ENCODE measurements at places on chromosomes 16 and 17. TPM values are rescaled to one million over a fixed set of nuclear protein-coding genes. Genes with fewer than 3 reads are reported as not detected.

- DNase-seq: no peak
These were observed 149.6 kb downstream of the SOX9 start for GRCh38 chr17:72270273-72270924.

- DNase-seq: peak; percentile 73
These were observed 1.0 kb downstream of the GDE1 start for GRCh38 chr16:19520861-19521331.

DNA sequence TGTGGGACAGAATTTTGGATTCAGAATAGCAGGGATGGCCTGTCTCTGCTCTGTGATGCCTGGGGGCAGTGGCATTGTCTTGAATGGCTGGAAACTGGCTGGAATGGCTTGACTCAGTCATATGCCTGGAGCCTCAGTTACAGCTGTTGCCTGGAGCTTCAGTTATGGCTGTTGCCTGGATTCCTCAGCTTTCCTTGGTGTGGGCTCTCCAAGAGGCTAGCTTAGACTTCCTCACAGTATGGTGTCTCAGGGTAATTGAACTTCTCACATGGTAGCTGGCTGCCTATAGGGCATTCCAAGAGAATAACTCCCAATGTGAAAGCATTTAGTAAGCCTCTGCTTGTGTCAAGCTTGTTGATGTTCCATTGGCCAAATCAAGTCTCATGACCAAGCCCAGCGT is 21.1 kb downstream of the KRT23 start:
- DNase-seq: no peak

GRCh38 chr17:82623707-82624106 is 24.5 kb downstream of the WDR45B start:
- no peak for DNase-seq

The GAS2L2 gene
- not detected for total RNA-seq

DNA sequence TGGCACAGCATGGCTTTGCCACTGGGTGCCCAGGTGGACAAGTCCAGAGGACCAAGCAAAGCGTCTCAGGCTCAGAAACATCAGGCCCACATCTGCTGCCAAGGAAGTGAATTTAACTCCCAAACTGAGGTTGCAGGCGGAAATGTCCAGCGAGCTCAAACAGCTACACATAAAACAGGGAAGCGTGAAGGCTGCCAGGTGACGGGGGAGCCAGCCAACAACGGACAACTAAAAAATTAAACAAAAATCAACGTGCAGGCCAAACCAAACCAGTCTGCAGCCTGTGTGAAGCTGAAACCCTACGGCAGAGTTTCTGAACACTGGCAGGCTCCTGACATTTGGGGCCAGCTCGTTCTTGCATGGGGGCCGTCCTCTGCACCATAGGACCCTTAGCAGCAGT is 2.5 kb downstream of the TK1 start:
- no peak for DNase-seq

DNA sequence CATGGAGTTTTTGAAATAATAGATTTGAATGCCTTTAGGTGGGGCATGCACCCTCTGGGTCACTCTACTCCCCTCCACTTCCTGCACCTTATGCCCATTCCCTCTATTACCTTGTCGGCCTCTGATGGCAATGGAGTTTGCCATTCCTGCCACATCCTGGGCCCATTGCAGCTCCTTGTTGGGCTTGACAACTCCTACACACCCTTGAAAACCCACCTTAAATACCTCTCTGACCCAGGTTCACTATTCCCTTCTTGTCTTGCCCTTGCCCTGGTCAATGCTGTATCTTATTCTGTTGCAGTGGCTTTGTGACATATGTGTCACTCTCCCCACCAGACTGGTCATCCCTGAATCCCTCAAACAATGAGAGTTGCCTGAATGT is 2.4 kb downstream of the CCR7 start:
- no peak for DNase-seq

- DNase-seq: peak; percentile 83
These were observed 62.5 kb downstream of the SREBF1 start for GRCh38 chr17:17774009-17774881.

- no peak for DNase-seq
These were observed 3.1 kb upstream of the BANP start for GRCh38 chr16:87948119-87948545.

DNA sequence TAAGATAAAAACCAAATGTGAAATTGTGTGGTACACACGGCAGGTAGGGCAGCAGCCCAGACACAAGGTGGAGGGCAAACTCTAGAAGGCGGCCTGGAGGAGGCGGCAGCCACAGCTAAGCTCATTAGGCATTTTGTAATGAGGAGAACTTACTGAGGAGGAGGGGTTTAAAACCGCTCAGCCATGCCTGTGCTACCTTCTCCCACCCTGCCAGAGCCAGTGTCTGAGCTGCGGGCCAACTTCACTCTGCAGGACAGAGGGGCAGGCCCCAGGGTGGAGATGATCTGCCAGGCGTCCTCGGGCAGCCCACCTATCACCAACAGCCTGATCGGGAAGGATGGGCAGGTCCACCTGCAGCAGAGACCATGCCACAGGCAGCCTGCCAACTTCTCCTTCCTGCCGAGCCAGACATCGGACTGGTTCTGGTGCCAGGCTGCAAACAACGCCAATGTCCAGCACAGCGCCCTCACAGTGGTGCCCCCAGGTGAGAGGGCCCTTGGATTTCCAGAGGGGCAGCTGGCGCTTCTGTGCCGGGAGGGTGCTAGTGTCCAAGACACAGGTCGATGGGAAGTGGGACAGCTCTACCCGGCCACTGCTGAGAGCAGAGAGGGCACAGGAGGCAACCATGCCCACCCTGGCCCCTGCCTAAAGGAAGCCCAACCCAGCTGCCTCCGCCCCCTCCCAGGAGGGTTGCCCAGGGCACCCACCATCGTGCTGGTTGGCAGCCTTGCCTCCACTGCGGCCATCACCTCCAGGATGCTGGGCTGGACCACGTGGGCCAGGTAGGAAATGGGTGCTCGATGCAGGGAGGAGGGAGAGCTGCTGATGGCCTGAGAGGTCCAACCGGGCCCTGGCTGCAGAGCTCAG is 4.3 kb upstream of the SYNGR2 start:
- DNase-seq: peak; percentile 8

The LPO gene
- not detected for total RNA-seq

The SP6 gene
- 4.9 TPM for total RNA-seq

- DNase-seq: no peak
These were observed 14.1 kb downstream of the CDH1 start for GRCh38 chr16:68751160-68751559.

DNA sequence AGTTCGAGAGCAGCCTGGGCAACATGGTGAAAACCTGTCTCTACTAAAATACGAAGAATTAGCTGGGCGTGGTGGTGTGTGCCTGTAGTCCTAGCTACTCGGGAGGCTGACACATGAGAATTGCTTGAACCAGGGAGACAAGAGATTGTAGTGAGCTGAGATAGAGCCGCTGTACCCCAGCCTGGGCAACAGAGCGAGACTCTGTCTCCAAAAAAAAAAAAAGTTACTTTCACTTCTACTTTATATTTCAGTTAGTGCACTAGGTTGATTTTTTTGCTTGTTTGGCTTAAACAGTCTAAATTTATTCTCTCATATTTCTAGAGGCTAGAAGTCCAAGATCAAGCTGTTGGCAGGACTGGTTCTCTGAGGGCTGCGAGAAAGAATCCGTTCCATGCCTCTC is 13.4 kb downstream of the CCDC102A start:
- DNase-seq: no peak

The SLFN14 gene
- not detected for total RNA-seq

The VASN gene
- total RNA-seq: 18.7 TPM

The TBC1D3H gene
- total RNA-seq: not detected

The FAM117A gene
- 8.6 TPM for total RNA-seq

GRCh38 chr17:72378414-72379390 is 257.9 kb downstream of the SOX9 start:
- no peak for DNase-seq

The HCRT gene
- total RNA-seq: not detected

GRCh38 chr17:19897090-19897837 is 29.5 kb upstream of the ULK2 start:
- peak; percentile 69 for DNase-seq

- DNase-seq: no peak
These were observed 158.1 kb downstream of the HAPSTR1 start for GRCh38 chr16:9249534-9249933.

DNA sequence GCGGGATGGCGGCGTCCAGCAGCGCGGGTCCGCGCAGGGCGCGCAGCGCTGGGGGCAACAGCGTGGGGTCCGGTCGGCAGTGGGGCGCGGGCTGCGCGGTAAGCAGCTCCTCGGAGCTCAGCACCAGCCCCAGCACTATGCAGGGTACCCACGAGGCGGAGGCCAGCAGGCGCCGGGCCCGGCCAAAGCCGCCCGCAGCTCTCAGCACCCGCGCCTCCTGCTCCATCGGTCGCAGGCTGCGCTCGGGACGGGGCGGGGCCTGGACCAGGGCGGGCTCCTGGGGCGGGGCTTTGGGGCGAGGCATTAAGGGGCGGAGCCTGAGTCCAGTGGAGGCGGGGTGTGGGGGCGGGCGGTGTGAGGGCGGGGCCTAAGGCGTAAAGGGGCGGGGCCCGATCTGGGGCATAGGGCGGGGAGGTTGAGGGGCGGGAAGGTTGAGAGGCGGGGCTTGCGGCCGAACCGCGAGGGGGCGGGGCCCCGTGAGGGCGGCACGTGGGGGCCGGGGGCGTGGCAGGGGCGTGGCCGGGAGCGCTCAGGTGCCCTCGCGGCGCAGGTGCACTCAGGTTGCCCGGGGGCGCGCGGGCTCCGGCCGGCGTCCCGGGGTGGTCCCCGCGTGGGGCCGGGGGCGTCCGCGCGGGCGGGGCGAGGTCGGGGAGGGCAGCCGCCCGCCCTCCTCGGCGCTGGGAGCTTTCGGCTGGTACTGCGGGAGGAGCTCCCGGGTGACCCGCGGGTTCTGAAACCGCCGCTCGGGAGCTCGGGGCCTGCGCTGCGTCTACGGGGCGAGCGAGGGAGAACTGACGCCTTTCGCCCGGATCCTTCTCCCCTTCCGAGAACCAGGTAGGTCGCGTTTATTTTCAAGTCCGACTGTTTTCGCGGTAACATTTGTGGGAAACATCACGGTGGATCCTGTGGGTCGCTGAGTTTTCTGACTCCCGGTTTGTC is 1.4 kb upstream of the SLC22A31 start:
- DNase-seq: peak; percentile 91

- no peak for DNase-seq
These were observed 84.4 kb downstream of the OR1D5 start for GRCh38 chr17:2978991-2979390.

DNA sequence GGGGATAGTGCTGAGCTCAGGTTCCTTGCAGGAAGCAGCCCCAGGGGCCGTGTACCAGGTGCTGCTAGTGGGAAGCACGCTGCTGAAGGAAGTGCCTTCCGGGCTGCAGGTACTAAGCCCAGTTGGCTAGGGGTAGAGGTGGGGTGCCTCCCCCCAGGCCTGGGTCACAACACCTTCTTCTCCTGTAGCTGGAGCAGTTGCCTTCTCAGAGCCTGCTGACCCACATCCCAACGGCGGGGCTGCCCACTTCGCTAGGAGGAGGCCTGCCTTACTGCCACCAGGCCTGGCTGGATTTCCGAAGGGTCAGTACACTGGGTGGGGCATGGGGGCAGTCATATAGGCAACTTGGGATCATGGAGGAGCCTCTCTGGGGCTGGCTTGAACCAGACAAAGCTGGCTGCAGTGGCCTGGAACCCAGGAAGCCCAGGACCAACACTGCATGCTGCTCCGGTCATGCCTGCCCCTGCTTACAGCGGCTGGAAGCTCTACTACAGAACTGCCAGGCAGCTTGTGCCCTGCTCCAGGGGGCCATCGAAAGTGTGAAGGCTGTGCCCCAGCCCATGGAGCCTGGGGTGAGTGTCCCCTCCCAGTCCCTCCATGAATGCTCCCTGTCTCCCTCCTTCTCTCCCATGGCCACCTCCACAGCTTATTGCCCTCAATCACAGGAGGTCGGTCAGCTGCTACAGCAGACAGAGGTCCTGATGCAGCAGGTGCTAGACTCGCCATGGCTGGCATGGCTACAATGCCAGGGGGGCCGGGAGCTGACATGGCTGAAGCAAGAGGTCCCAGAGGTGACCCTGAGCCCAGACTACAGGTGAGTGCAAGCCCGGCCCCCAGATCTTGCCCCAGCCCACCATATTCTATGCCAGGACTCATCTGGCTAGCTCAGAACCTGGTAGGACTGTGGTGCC is 2.5 kb downstream of the PLEKHG4 start:
- no peak for DNase-seq

The INPP5K gene
- 10.9 TPM for total RNA-seq

The TBC1D3E gene
- not detected for total RNA-seq

The CLEC16A gene
- 38.2 TPM for total RNA-seq

All from transverse colon (tissue), 4 donors.